Inflammatory macrophage treated with lipopolysaccharide for 1 hour (primary cell): ENCODE measurements at places on chromosomes 3 and 15.

GRCh38 chr3:146250449-146251382, at the start of gene PLSCR4:
PLSCR4 (minus strand) TSS chr3:146251105; CDS start chr3:146222071, 29,034 bp downstream.
- no peak for DNase-seq

DNA sequence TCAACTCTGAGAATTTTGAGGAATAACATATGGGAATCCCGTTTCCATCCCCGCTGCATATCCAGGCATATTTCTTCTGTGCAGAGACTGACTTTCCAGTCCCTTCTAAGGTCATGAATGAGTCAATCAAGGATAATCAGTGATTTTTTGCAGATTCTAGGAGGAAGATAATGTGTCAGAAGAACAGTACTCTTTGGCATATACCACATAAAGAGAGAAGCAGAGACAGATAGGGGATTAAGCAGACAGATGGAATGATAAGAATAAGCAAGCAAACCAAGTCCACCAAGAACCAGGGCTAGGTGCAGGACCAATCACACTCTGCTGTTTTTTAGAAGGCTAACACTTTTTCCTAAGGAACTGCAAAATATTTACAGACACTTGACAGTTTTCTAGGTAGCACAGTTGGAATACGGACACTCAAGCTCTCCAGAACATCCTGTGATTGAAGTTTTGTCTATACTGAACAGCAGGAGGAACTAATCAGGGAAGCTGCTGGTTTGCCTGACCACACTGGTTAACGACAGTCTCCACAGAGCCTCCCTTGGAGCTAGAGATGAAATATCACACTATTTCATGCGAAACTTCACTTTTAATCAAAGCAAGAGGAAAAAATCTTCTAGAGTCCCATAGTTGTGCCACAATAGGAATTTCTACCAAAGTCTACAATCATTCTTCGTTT, 450.0 kb upstream of the KCNMB2 start:
- no peak for DNase-seq

DNA sequence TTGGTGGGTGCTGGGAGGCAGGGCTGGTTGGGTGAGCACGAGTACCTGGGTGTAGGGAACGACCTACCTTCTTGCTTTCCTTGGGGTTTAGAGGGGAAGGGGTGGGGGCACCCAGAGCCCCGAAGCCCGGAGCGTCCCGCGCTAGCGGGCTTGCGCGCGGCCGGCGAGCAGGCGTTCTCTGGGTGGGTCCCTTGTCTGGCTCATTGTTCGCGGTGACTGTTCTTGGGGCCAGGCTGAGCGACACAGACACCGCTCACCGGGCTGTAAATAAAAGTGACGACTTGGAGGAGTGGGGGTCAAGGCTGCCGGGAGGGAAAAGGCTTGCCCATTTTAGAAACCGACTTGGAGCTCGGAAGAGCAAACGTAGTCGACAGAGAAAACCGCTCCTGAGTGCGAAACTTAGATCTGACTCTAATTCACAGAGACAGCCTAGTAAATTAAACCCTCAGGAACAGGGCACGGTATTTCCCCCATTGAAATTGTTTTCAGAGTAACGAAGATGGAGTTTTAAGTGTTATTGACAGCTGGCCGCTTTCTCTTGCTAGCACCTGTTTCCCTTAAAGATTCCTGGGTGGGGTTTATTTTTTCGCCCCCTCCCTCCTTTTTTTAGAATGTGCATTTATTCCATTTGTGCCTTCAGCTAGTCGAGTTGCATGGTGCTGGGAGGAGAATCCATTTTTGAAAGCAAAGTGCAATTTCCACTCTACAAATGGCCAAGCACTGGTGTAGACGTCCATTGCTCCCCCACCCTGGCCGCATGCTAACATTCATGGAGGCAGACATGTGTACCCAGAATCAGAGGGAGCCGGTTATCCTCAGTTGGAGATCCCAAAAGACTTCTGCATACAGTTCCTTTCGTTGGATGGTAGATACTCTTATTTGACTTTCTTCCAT, 532.1 kb upstream of the SEMA6D start:
- no peak for DNase-seq

DNA sequence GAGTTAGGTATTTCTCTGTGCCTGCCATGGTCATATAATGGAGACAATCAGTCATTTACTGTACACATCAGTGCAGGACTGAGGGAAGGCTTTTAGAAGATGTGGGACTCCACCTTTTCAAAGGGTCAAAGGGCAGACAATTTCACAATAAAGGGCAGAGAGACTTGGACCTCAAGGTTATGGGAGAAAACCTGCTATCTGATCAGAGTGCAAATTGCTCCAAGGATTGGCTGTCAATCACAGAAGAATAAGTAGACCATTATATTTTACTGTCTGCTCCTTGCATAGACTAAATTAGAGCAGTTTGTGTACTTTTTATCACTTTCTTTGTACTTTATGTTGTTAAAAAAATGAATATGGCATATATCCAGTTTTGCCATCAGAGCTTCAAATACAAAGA, 314.9 kb upstream of the ATP11B start:
- DNase-seq: no peak

DNA sequence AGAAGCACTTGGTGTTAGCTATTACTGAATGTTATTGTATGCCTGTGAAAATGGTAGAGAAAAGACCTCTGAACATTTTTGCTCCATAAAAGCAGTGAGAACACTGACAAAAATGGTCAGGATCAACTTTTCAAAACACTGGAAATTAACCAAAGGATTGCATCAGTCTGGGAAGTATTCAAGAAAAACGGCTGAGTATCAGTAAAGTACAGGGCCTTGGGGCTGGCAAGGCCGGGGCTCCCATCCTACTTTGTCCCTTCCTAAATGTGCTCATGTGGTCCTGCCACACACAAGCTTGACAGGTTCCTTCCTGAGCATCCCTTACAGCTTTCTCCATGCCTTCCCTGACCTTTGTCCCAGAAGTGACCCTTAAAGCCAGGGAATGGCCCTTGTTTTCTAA, 84.0 kb downstream of the CFAP20DC start:
- no peak for DNase-seq

DNA sequence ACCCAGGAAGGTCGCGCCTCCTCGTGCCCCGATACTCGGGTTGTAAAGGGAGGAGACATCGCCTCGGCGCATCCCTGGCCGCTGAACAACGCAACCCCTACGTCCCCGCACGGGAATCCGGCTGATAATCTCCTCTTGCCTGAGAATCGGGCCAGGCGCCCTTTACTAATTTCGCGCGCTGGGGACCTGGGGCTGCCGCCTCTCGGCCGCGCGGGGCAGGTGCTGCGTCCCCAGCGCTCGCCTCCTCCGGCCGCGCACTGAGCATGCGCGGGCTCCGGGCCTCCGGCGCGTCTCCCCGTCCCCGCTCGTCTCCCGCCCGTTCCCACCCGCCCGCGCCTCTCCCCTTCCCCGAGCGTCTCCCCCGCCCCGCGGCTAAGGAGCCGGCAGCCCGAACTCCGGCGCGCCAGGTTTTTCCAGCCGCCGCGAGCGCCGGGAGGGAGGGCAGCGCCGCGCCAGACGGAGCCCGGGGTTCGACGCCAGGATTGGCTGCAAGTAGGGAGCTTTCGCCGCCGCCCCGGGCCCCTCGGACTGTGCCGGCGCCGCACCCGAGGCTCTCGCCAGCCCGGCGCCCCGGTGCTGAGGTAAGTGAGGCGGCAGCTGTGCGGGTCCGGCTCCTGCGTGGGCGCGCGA, at the start of gene CNTN4:
Gene CNTN4, plus strand, starts transcription at position 469 of the 630 bp plus-strand sequence.
- no peak for DNase-seq

GRCh38 chr3:155441026-155441425, 147.5 kb upstream of the STRIT1 start:
- DNase-seq: no peak

GRCh38 chr3:179432451-179432850, 18.8 kb downstream of the GNB4 start:
- no peak for DNase-seq
